ENCODE measurements at places on chromosomes 12 and 14.
A peak's percentile ranks its signal among the peaks of the same experiment; 100 is the strongest.

- peak; percentile 71 for DNase-seq
Observed at GRCh38 chr12:65925626-65926025, 101.3 kb downstream of the HMGA2 start.

DNA sequence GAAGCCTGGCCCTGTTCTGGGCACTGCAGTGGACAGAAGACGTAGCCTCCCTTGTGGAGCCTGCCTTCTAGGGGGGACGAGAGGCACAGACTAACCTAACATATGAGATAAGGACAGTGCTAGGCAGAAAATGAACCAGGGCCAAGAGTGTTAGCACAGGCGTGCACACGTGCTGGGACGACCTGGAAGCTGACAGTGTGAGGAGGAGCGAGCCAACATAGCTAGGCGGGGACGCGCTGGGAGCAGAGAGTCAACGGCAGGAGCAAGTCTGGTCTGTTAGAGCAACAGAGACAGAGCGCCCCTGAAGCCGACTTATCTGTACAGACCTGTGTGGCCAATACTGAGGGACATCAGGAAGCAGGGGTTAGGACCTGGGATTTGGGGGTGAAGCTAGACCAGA, 8.0 kb downstream of the PXMP2 start:
- no peak for DNase-seq

- no peak for DNase-seq
Observed at GRCh38 chr14:33026850-33027430, 88.3 kb downstream of the NPAS3 start.

DNA sequence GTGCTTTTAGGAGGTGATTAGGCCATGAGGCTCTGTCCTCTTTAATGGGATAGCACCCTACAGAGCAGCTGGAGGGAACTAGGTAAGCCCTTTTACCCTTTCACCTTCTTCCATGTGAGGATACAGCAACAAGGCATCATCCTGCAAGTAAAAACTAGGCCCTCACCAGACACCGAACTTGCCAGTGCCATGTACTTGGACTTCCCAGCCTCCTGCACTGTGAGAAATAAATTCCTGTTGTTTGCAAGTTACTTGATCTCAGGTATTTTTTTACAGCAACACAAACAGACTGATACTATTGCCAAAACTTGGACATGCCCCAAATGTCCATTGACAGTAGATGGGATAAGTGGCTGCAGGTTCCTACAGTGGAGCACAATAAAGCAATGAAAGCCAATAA, 85.8 kb upstream of the MAP1LC3B2 start:
- DNase-seq: no peak

DNA sequence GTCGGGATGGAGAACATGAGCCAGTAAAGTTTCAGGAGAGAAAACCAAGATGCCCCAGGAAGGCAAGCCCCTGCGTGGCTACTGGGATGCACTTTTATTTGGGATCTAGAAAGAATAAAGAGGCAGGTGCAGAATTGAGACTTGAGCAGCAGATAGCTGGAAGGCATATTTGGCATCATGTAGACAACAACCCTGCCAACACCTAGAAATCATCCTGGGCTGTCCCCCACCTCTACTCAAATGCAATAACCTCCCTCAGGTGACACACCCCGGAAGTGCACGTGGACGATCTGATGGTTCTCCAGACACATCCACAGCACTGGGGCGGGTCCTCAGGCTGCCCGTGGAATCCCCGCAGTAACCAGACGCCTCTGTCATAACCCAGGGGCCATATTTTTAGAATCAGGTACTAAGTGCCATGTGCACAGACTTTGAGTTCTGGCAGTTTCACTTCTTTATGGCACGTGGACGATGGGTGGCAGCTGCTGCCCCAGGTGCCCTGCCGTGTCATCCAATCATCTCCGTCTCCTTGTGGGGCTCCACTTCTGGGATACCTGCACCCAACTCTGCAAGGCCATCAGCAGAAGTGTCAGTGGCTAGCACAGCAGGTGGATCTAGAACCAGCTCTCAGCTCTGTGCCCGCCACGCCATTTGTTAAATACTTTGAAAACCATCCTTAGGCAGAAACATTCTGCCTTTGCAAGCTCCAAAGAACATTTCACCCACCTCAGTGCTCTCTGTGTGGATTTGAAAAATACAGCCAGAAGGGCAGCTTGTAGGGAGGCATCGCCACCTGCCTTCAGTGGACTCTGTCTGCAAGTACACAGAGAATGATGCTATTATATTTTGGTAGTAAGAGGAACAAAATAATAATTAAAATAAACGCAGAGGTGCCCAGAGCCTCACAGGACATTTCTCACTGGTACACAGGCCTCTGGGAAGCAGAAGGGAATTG, 771.7 kb upstream of the TMEM132C start:
- DNase-seq: no peak

DNA sequence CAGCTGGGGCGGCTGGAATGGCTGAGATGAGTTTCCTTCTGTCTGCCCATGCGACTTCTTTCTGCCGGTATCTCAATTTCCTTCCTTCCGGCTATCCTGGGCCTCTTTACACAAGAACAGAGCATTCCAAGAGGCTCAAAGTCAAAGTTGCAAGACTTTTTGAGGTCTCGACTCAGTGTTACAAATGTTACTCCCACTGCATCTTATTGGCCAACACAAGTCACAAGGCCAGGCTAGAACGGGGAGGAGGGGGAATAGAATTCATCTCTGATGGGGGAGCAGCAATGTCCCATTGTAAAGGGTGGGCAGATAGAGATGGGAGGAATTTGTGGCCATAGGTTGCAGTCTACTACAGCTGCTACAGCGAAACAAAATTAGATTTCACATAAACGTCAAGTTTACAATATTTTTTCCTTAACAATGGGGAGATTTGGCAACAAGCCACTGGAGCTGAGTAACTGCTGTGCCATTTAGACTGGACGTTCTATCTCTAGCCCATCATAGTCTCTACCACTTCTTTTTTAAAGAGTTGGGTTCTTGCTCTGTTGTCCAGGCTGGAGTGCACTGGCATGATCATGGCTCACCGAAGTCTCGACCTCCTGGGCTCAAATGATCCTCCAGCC, 9.5 kb upstream of the NYNRIN start:
- DNase-seq: no peak

DNA sequence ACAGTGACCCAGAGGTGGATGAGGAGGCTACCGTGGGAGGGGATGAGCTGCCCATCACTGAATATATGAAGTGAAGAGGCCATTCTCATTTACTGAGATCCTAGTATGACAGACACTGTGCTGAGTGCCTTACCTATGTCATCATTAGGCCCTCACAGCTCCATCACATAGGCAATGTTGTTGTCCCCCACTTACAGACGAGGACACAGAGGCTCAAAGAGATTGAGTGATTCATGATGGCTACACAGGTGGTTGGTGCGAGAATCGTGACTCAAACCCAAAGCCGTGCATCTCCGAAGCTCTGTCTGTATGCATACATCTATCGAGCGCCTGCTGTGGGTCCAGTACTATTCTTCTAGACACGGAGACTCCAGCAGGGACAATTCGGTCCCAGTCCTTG, 5.9 kb upstream of the CCDC197 start:
- no peak for DNase-seq

GRCh38 chr14:75724414-75725204, 63.6 kb downstream of the TTLL5 start:
- DNase-seq: no peak

- DNase-seq: no peak
Observed at GRCh38 chr14:67749341-67750084, 47.8 kb downstream of the RDH12 start.

GRCh38 chr14:20671597-20672283, 12.6 kb upstream of the RNASE4 start:
- no peak for DNase-seq

DNA sequence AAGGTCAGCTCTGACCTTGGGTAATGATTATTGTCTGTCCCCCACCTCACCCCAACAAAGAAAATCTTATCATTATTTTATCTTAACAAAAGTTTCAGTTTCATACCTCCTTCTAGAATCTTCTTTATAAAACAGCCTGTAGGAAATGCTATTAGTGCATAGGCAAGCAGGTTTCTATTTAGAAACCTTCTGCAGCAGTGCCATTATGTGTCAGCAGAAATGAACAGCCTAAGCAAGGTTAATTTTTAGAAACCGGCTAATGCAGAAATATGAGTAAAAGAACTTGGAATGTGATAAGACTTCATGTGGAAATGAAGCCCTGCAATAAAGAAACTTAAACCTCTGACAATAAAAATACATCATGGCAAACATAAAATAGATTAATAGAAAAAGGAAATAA, 814.4 kb downstream of the FSCB start:
- no peak for DNase-seq

DNA sequence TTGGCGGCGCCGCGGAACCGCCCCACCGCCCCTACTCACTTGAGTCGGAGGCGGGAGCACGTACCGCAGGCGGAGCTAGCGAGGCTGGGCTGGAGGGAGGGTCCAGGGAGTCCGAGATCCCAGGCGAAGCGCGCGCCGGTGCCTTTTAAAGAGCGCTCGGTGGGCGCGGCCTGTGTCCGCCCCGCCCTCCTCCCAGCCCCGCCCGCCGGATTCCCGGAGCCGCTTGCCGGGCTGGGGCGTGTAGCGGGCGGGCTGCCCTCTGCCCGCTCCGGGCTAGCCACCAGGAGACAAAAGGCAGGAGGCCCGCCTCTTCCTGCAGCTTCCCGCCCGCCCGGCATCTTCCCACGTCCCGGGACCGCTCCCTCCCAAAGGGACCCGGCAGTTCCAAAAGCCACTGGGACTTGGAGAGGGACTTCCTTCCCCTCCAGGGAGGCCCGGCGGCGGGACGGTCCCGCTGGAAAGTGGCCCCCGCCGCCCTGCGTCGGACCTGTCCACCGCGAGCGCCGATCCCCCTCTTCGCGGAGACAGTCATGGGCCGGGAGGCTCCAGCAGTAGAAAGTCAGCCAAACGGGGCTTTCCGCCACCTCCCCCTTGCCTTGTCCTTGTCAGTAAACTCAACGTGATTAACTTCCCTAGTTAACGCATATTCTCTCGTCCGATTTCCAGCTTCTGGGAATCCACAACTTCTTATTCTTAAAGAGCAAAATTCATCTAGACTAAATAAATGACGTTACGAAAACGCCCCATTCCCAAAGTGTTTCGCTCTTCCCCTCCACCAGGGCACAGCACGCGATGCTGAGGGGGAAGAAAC, at the start of gene CSRP2:
Gene CSRP2 (minus strand): TSS at position 121 of the 811 bp plus-strand sequence. CDS start 12,759 bp downstream, outside the sequence.
- DNase-seq: peak; percentile 50

GRCh38 chr12:50162230-50162629, 4.9 kb downstream of the CERS5 start:
- peak; percentile 25 for DNase-seq

GRCh38 chr14:20194101-20194500, 3.4 kb downstream of the OR11G2 start:
- no peak for DNase-seq

GRCh38 chr14:91315844-91316267, 71.4 kb upstream of the GPR68 start:
- peak; percentile 73 for DNase-seq

DNA sequence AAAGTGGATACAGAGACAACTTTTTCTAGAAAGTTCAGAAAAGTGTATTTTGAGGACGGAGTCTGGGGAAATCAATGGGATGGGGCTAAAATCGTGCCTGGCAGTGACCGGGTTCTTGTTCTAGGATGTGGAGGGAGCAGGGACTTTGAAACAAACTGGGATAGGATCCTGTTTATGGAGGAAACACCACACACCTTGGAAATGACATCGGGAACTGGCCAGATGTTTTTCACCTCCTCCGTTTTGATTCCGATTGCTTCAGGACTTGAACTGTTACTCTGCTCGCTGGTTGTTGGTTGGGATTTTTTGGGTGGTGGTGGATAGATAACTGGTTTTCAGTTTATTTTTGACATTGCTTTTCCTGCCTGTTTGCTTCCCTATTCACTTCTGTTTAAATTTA, 506 bp downstream of the EMP1 start:
- no peak for DNase-seq

DNA sequence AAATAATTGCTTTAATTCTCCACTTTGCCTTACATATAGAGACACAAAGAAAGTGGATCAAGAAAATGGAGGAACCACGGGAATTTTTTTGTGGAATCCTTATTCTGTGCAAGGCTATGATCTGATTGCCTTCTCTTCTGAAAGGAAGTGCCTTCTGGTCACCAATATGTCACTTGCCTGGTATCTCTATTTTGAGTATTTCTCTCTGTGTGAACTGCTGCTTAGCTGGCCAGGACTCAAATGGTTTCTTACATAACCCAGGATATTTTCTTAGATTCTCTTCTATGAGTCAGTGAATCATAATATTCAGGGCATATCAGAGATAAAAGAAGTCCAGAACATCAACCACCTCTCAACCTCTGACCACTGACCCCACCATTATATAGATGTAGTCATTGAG, 156.1 kb downstream of the DIO2 start:
- no peak for DNase-seq

DNA sequence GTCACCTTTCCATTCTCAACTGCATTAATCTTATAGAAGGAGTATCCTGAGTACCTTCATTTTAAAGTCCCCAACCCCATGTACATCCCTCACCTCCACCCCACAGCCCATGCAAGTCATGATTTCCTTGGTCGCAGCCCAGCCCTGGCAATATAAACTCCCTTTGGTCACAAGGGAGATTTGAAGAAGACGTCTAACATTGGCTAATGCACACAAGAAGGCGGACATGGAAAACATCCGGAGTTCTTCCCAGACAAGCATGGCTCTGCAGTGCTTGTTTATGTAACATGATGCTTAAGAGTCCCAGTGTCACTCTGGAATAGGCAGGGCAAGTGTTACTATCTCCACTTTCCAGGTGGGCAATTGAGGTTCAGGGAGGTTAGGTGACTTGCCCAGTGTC, 277.6 kb downstream of the DPF3 start:
- no peak for DNase-seq

DNA sequence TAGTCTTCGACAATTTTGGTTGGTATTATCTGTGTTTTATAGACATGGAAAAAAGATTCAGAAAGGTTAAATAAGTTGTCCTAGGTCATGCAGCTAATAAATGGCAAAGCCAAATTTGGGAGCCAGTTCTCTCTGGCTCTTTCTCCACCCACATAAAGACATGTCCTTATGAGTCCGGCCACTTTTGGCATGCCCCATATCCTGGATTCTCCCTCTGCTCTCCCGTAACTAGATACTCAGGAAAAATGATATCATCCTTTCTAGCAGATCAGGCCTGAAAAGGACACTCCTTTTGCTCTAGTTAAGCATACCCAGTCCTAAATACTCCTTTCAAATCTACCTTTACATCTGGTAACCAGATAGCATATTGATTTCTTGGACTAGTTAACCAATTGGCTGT, 64.4 kb downstream of the TTLL5 start:
- DNase-seq: no peak

DNA sequence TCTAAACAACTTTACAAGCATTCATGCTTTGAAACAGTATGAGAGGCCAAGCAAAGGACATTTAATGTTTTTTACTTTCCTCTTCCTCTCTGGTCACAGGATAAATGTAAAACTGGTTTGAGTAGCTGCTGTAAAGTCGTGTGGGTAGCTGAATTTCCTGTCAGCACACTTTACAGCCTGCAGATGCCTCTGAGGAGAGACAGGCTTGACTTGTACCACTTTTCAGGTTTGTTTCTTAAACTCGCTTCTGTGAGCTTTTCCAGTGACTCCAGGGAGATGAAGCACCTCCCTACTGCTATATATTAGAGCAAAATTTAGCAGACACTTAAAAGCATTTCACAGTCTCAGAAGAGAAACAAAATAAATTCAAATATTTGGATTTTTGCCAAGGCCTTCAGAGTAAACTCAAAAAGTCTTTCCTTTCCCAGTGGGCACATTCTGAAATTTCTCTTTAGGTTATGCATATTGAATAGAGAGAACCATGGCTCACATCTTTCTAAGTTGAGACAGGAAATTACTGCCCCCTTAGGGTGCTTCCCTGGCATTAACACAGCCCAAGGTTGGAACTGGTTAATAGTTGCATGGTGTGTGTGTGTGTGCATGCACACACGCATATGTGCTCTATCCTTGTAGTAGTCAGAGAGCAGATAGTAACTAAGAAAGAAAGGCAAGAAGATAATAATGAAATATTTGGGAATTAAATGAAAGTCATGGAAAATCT, 557.3 kb upstream of the MIS18BP1 start:
- no peak for DNase-seq
